ENCODE measurements at places on chromosomes 1 and 21.

- no peak for DNase-seq
Observed at GRCh38 chr1:1958071-1958541, 39.0 kb upstream of the TMEM52 start.

DNA sequence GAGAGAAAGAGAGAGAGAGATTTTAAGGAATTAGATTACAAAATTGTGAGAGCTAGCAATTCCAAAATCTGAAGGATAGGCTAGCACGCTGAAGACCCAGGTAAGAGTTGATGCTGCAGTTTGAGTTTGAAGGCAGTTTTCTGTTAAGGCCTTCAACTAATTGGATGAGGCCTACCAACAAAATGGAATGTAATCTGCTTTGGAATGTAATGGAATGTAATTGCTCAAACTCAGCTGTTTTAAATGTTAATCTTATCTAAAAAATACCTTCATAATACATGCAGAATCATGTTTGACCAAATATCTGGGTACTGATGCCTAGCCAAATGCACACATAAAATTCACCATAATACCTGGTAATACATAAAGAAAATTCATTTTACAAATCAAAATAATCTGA is 976.1 kb downstream of the LTN1 start:
- no peak for DNase-seq

DNA sequence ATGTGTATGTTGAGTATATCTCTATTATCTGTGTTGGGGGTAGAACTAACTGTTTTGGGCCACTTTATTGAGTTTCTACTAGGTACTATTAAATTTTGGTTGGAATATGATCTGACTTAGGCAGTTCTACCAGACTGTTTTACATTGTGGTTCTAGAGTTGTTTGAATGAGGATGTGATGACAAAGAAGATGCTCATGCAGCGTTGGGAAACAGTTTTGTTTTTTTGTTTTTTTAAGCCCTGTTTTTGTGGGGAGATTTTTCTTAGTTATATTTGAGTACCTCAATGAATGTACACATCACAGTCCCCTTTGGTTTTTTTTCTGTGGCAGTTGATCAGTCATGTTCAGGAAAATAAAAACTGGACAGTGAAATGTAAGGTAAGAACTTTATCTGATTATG is 40.1 kb downstream of the TMED5 start:
- no peak for DNase-seq

DNA sequence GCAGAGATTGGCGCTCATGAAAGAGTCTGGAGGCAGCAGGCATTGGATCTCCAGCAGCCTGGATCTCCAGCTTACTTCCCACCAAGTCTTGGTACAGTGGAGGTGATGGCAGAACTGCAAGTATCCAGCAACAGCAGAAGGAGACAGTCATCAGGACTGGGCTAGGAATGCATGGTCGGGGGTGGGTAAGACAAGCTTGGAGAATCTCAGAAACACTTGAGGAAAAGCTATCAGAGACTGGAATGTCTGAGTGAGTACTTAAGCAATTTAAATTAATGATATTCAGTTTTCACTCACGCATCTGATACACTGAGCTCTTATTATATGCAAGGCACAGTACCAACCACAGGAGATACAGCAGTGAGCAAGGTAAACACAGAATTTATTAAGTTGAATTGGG is 9.8 kb downstream of the TMEM35B start:
- no peak for DNase-seq

GRCh38 chr1:247386687-247387086 is 29.3 kb upstream of the NLRP3 start:
- DNase-seq: no peak

DNA sequence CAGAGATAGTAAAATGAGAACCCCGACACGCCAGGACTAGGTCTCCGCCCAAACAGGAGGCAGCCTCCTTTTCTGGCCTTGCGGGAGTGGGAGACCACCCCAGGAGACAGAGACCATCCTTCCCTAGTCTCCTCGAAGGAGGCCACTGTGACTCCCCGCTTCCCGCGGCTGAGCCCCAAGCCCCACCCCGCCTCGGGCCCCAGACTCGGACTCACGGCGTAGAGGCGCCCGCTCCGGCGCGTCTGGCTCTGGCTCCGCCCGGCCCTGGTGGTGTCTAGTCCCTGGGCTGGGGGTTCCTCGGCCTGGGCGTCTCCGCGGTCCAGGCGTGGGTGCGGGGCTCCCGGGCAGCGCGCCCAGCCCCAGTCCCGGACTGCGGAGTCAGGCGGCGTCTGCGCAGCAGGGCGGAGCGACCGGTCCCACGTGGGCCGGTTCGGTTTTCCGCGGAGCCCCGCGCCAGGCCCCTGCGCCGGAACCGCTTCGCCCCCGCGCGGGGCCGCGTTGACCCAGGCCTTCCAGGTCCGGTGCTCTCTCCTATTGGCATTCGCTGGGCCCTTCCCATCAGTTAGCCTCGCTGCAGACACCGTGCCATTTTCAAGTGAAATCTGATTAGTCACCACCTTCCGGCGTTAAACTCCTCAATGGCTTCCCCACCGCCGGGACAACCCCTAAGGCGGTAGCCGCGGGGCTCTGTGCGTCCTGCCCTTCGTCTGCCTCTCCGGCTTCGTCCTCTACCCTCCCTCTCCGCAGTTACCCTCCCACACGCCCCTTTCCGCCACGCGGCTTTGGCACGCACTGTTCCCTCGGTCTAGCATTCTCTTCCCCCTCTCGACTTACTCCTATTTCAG is at the start of gene C1orf216:
Gene C1orf216 (minus strand): TSS at position 393 of the 845 bp plus-strand sequence. CDS start 2,563 bp downstream, outside the sequence.
- DNase-seq: peak; percentile 26

DNA sequence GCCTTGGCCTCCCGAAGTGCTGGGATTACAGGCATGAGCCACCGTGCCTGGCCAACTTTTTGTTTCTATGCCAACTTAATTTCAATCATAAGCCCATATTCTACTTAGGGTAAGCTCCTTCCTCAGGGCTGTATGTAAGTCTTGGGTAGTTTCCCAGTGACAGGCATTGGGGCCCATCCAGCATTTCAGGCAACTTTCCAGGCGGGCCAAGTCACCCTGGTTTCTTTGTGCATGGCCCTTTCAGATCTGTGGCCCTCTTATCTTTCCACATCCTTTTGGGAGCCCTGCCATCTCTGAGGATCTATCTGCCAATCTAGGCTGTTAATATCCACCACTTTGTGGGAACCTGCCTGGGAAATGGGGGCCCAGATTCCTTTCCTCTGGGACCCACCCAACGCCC is 58.7 kb downstream of the TNN start:
- no peak for DNase-seq

DNA sequence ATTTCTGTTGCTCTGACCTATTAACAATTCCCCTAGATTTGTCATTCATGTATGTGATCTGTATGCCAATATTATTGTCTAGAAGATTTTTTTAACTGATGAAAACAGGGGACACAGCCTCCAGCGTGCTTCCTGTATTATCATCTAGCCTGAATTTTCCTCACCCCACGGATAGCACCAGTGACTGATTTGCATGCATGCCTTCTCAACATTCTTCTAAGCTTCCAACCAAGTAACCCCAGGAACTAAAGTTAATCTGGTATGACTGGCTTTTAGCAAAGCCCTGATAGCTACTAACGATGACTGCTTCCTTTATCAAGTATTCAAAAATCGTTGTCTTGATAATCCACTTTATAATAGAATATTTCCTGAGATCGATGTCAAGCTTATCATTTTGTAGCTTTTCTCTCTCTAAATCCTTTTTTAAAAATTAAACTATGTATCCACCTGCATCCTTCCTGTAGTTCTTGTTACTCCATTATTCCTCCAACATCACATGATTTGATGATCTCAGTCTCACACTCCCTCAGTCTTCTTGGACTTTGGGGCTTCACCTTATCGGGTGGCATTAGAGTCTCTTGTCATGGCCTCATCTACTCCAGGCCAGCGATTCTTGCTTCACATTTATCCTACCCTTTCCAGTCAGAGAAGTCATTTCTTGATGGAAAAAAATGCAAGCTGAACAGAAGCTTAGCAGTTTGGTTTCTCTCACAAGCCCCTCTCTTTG is 19.0 kb downstream of the BCAR3 start:
- no peak for DNase-seq

DNA sequence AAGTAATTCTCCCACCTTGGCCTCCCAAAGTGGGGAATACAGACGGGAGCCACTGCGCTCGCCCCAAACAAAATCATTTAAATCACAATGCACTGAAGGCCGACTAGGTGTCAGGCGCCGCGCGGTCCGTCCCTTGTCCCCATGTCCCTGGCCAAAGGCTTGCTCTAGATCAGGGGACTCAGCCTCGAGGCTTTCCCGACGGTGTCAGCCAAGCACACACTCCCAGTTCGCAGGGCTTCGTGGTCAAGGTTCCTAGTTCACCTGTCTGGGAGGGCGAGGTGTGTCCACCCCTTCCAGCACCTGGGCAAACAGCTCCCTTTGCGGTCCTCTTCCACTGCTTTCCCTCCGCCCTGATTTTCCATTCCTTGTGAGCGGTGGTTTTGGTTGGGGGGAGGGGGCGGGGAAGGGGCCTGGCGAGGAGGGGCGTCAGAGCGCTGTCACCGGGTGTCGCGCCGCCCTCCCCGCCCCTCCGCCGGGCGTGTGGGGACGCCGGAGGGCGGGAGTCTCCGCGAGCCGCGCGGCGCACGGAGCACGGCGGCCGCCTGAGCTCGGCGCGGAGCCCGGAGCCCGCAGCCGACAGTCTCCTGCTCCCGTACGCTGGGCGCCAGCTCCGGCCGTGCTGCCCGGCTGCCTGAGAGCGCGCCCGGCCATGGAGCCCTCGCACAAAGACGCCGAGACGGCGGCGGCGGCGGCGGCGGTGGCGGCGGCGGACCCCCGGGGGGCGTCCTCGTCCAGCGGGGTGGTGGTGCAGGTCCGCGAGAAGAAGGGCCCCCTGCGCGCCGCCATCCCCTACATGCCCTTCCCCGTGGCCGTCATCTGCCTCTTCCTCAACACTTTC is at the start of gene STUM:
Gene STUM (plus strand): TSS at position 509 of the 838 bp plus-strand sequence. CDS start 141 bp downstream, at position 650.
- no peak for DNase-seq

DNA sequence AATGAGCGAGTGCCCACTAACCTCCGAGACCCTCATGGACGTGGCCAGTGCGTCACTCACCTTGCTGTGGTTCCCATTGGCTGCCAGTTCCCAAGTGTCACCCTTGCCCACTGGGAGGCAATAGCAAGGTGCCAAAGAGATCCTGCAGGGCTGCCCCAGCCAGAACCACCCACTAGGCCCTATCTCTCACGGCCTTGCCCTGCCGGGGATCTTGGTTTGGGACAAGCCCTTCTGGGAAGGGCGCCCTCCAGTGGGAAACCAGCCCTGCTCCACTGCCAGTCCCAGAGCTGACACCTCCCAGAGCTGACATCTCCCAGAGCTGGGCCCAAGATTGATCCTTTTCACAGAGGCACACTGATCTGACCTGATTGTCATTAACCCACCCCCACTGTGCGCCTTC is 2.1 kb upstream of the SELENON start:
- DNase-seq: no peak

DNA sequence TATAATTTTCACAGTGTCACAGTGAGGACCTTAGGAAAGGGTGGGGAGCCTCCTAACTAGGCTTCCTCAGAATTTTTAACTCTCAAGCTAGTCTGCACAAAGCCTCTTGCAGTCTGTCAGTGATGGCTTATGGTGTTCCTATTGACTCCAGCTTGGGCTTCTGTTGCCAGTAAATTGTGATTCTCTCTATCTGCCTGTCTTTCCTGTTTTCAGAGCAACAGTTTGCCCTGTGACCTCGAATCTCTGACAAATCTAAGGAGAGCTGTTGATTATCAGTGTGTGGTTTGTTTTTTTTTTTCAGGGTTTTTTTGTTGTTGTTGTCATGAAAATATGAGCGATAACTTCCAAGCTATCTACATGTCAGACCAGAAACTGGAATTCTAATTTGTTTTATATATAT is 423.2 kb upstream of the B3GALT2 start:
- DNase-seq: no peak

DNA sequence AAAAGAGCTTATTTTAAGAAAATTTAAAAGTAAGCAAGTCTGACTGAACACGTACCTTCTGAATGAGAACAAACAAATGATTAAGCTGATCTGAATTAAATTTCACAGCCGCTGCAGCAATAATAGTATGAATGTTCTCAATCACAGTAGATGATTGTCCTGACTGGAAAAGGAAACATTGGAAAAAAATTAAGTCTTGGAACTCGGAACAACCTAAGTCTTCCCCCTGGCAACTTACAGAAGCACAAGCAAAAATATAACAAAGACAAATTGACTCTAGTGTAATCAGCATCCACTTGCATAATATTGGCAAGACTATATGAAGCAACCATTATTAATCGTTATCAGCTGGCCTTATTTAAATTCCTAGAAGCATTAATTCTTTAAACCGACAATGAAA is 60.5 kb downstream of the USP24 start:
- no peak for DNase-seq

DNA sequence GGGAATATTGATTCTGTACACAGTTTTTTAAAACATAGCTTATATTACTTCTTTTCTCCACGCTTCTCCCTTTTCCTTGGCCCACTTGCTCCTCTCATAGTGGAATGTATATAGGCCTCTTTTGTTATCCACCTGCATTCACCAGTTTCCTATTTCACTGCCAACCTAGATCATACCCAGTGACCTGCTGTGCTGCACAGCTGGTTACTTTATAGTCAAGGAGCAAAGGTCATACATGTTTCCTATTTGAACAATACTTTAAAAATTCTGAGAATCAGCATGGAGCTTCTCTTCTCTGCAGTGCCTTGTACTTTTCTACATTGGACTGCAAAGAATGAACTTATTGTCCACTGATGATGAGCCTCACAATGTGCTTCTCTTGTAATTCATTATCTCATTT is 4.3 kb upstream of the SLC35D1 start:
- no peak for DNase-seq

DNA sequence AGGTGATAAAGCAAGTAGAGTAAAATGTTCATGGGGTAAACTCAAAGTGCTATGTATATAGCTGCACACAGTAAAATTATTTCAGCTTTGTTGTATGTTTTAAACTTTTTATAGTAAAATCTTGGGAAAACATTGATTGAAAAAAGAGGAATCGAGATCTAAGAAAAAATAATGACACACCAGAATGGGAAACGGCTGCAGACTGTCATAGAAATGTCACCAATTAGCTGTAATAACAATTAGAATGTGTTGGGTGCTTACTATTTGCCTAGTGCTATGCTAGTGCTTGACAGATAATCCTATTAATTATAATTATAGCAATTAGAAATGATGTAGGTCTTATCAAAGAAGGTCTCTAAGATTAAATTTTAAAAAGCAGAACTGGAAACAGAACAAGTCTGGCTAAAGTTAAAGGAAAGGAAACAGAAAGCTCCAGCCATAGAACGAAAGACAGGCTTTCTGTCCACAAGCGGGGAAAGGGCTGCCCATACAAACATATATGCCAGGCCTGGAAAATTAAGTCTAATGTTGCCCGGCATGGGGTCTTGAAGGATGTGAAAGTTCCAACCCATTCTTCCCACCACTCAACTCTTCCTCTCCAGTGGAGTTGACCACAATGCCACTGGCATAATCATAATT is 5.0 kb downstream of the PCNX2 start:
- no peak for DNase-seq

DNA sequence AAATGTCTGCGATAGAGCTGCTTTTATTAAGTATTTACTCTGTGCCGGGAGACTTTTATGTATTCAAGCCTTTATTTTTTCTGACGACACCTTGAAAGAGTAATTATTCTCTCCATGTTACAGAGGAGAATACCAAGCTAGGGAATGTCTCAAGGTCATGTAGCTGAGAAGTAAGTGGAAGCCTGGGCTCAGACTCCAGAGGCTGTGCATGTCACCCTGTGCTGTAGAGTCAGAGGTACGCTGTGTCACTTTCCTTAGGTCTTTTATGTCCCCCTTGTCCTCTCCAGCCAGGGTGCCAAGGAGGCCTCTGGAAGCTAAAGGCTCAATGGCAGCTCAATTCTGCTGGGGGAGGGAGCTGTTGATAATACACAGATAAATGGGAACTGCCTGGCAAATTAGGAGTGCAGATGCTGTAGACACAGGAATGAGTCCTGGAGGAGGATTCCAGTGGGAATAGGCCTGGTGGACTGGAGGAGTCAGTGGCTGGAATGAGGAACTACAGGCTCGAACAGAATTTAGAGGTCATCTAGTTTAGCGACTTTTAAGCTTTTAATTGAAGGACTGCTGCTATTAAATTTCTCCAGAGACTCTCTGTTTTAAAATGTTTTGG is 9.3 kb upstream of the IL19 start:
- no peak for DNase-seq
